Activated CD4-positive, CD25-positive, alpha-beta regulatory T cell (primary cell): ENCODE measurements at places on chromosomes 3 and 15.

- no peak for DNase-seq
Measured at GRCh38 chr3:44228900-44229299, 12.8 kb upstream of the TOPAZ1 start.

- DNase-seq, result no peak
Measured at GRCh38 chr15:56244811-56245576, 1.3 kb upstream of the RFX7 start.

DNA sequence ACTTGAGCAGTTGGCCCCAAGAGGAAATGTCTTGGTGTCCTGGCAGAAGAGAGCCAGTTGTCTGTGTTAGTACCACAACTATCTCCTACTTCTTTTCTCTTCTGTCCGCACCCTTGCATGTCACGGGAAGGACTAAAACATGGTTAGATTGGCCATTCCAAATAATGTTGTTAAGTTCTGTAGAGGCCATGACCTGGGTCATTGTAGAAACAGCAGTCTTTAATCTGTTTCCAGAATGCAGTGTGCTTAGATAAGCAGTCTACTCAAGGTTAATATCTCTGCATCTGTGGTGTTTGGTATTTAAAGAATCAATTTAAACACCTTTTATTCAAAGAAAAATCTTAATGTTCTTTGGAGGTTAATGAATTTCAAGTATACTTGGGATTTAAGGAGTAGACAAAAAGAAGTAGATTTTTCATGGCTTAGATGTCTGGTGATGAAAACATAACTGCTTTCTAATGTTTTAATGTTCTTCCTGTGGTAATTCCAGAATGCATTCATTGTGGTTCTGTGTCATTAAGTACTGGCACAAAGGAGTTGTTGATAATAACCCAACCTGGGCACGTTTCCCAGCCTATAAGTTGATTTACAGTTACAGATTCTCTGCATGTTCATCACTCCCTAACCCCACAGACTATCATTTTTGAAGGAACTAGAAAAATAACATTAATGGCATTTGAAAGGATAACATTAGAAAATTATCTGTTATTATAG lies 58.9 kb downstream of the TMEM108 start:
- no peak for DNase-seq

- no peak for DNase-seq
Measured at GRCh38 chr3:160012108-160012507, 23.5 kb downstream of the IL12A start.

GRCh38 chr3:23863060-23863459 lies 53.7 kb downstream of the NKIRAS1 start:
- no peak for DNase-seq

DNA sequence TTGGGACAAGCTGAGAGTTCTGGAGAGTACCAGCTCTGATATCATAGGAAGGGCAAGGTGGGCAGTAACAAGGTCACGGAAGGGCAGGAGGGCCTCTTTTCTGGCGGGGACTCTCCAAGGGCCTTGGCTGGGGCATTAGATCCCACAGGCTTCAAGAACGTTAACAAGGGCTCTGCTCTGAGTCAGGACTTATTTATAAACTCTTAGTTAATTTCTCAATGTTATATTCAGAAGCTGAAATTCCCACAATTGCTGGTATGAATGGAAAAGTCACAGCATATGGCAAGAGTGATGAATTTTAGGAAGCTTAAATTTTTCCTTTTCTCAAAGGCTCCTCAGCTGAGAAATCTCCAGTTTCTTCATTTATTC lies 320.2 kb upstream of the TBC1D5 start:
- DNase-seq, result no peak

DNA sequence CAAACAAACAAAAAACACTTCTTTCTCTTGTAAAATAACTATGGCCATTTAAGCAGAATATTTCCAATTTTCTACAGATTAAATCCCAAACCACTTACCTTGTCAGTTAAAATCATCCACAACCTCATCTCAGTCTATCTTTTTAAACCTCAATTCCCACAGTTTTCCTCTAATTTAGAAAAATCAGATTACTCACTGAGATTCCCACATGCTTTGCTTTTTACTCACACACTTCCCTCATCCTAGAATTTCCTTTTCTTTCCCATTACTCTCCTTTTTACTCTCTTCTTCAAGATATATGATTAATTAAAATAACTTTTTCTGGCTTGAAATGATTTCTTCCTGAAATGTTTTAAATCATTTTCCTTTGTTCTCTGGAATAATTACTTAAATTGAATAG lies 790.7 kb downstream of the ROBO1 start:
- no peak for DNase-seq

DNA sequence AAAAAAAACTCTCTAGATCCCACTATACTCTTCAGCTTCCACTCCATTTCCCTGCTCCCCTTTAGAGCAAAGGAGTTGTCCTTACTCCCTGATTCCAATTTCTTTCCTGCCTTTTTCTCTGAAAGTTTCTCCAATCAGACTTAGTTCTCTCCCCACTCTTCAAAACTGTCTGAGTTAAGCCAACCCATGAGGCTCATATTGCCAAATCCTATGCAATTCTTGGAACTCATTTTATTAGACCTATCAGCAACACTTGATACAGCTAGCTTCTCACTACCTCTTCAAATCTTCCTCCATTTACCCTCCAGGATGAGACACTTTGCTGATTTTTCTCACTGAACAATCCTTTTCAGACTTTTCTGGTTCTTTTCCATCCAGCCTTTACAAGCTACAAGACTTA lies 233.1 kb downstream of the THRB start:
- no peak for DNase-seq

DNA sequence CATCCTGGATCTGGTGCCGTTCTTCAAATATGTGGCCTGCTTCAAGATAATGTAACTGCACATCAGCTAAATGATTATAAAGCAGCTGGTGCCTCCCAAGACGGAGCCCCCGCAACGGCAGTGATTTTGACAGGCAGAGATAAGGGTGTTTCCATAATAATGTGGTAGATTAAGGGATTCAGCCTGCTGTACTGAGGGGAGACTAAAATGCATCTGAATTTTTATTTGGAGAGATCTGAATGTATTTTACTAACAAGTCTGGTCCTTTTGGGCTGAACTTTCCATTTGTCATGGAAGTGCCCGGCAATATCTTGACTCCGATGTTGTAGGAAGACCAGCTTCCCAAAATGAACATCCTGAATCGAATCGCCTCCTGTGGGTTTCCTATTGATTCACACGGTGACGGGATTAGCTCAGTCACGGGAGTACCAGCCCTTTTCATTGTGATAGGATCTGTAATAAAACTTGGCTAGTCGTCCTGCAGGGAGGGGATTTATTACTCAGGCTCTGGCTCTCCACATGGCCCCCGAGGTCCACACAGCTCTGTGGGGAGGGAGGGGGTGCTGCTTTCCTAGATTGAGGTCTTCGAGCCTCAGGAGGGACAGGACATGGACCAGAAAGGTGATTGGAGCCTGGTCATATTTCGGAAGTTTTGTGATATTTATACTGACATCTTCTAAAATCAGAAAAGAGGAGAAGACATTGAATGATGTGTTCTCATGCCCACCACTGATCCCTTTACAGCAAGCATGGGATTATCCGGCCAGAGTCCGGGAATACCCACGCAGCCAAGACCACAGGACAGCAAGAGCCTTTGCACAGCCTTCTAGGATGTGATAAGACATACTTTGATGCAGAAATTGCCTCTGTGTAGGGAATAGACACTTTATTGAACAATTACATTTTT lies 2.5 kb upstream of the PCSK6 start:
- DNase-seq, result no peak

DNA sequence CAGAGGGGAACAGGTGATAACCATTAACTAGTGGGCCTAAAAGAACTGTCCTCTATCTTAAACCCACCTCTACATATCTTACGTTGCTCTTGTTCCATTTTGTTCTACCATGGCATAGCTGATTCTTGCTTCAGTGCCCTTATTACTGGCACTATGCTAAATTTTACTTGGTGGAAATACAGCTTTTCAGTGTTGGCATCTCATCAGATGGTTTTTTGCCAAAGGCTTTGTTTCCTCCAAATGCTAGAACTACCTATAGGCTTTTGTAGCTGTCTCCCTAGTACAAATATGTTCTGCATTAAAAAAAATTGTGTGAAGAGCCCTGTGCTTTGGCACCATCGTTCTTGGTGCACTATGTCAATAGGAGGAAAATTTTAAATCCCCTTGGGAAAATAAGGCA lies 145.0 kb upstream of the ZBTB20 start:
- no peak for DNase-seq

- DNase-seq, result no peak
Measured at GRCh38 chr3:28019740-28020139, 221.7 kb upstream of the CMC1 start.

GRCh38 chr15:51186181-51186705 lies 91.5 kb upstream of the TNFAIP8L3 start:
- no peak for DNase-seq

GRCh38 chr3:17573396-17573795 lies 169.0 kb downstream of the TBC1D5 start:
- DNase-seq, result no peak

DNA sequence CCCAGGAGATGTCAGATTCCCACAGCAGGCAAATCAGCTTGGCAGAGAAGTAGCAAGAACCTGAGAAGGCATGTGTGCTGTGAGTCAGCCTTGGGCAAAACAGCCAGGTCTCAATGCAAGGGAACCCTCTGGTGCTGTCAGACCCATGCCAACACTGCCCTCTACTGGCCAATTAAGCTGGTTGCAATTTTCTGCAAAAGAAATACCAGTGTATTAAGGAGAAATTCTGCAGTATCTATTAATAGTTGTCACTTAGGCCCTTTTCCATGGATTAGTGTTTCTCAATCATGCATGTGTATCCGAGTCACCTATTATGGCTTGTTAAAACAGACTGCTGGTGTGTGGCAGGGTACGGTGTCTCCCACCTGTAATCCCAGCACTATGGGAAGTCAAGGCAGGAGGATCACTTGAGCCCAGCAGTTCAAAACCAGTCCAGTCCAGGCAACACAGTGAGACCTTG lies 26.2 kb downstream of the MAP4 start:
- DNase-seq, result peak; percentile 45

DNA sequence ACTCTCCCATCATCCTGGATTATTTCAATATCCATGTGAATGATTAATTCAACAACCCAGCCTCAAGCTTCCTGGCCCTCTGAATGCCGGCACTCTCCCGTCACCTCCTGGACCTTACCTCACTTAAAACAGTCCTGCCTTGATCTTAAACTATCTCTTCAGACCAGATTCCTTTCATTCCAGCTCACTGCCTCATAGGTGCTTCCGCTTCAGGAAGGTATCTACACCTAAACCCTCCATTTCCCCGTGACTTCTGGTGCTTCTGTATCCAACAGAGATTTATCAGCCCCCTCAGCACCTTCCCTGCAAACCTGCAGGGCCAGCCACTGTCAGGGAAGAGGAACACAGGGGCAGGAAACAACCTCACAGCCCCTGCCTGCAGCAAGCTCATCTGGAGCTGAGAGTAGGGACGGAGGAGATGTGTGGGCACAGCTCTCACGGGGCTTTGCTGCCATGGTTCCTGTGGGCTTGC lies 98.9 kb upstream of the TJP1 start:
- no peak for DNase-seq

DNA sequence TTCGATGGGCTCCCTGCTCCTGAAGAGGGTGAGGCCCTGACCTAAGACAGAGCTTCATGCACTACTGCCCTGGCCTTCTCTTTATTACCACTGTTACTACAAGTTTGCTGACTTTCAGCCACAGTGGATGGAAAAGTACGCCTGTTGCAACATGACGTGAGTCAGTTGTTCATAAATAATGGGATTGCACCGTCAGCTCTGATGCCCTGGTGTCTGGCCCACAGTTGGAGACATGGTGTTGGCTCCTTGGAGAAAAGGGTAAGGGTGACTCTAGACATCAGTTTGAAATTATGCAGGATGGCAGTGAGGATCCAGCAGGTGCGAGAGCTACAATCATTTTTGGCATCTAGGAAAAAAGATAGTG lies 5.5 kb downstream of the PAQR5 start:
- no peak for DNase-seq

DNA sequence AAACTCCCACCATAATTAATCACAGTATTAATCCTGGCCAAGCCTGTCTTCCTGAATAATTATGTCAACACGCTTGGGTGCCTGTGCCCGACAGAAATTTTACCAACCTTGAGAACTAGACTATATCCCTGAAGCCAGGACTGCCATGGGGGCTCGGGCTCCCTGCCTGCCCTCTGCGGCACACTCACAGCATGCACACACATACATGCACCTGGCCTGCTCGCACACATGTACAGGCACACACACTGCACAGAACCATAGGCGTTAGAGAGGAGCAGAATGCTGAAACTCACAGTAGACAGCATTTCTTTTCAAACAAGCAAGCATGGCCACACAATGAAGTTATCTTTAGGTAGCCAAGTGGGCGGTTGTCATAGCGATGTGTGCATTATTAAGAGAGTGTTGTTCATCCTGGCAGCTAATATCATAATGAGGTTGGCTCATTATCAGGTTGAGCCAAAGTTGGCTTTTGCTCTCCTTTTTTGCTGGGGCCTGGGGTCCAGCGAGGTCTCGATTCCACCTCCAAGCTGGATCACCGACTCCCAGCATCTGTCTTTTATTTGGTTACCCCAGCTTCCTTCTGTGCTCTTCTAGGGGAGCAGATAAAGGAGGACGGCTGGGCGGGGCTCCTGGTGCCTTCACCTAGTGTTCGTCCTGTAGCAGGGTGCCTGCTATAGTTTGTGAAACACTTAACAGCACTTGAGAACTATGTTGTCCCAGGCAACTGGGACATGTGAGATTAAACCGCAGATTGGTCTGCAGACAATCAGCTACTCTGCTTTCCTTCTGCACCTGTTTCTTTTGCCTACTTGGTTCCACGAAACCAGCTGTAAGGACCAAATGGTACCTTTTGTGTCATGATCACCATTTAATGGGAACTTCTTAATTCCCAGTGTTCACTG lies 91.4 kb downstream of the ZNF621 start:
- DNase-seq, result no peak

DNA sequence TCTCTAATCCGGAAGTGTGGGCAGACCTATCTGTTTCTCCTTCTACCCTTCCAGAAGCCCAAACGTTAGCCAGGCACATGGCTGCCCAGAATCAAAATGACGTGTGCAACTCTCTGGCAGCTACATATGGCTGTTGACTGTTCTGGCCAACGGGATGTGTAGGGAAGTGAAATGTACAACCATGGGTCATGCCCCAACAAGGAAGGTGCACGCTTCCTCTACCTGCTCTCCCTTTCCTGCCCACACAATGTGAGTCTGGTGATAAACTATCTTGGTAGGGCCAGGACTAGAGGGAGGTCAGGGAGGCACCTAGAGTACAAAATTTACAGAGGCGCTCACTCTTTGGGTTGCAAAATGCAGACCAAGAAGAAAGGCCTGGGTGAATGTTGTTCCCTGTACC lies 495.9 kb upstream of the PROK2 start:
- no peak for DNase-seq

DNA sequence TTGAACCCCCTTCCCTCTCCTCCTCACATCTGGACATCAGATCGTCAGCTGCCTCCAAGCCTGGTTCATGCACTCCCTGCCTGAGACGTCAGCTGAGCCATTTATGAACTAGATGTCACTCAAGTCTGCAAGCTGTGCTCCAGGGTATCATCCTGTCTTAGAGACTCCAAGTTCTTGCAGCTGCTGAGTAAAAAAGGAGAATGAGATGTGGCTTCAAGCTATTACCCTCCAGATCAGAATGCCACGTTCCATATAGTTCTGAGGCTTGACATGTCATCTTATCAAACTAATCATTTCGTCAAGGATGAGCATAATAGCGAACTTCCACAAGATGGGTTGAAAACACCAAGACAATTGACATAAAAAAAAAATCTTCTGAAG lies 766.3 kb downstream of the TBL1XR1 start:
- DNase-seq, result no peak
